ENCODE measurements at places on chromosomes 6 and 20.

DNA sequence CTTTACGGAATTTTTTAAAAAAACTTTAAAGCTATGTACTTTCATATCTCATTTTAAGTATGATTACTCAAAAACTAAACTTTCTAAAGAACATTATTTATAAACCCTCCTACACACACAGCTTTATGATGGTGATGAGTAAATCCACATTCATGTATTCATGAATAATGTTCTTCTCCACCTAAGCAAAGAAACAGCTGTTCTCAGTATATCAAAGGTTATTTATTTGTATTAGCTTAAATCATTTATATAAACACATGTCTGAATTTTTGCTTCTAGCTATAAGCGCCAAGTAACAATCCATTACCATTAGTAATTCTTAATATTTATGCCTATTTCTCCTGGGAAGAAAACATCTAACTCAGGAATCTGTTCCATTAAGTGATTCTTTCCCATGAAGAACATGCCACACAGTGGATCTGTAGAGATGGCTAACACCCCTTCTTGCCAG lies 63.3 kb downstream of the SMLR1 start:
- no peak for DNase-seq

- no peak for DNase-seq
These were observed 129.3 kb upstream of the SYNCRIP start for GRCh38 chr6:85771925-85772430.

GRCh38 chr6:131728296-131728939 lies 17.6 kb upstream of the CTAGE9 start:
- no peak for DNase-seq

GRCh38 chr6:55868771-55869479 lies 6.5 kb downstream of the BMP5 start:
- DNase-seq = no peak

DNA sequence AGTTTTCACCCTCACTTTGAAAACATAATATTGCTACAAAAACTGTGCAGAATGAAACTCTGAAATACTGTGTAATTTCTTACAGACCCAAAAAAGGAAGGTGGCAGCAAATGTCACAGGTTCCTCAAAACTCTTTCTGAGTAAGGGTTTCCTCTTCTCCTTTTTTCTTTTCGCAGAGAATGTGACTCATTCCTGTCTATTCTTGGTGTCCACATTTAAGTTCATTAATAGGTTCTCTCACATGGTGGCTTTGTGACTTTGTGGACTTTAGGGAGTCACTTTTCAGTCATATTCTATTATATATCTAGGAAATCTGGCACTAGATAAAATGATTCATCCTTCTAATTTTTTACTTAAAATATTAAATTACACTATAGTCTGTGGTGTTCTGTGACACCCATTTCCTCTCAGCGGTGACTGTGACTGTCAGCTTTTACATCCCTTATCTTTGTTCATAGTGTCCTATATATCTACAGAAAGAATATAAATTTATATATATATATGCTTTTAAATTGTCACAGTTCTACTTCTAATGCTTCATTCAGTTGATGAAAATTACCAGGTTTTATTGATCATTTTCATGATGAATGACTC lies 126.8 kb upstream of the HCRTR2 start:
- DNase-seq = no peak

GRCh38 chr6:125262016-125263013 lies 39.5 kb downstream of the HDDC2 start:
- no peak for DNase-seq

- no peak for DNase-seq
These were observed 17.5 kb upstream of the MOCS1 start for GRCh38 chr6:39951716-39952115.

DNA sequence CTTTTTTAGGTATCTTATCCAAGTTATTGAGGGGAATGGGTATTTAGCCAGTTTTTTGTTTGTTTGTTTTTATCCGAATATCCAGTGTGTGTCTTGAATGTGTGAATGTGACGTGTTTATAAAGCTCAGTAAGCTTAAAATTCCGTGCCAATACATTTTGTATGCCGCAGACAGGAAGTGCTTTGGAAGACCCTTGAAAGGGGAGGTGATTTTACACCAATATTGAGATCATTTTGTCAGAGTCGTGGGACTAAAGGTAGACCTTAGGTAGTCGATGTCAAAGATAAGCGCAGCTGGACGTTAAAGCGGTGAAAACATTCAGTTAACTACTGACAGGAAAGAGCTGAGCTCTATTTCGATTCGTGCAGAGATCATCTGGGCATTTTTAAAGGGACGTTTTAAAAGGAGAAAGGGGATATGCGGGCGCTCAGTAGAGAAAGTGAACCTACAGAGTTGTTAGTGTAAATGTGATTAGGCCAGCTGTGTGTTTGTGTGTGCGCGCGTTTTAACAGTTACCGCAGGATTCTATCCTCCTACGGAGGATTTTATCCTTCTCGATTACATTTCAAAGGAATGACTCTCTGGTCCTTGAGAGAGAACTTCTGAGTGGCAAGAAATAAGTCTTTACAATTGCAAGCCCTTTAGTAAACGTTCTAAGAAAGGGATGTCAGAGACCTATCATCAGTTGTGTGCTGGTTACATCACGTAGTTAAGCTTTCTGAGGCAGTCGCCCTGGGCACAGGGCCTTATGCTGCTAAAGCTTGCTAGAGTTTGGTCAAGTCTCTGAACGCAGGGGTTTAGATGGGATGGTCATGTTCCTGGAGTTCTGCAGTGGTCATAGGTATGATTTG lies 625 bp upstream of the ECHDC1 start:
- DNase-seq = no peak

Data from posterior vena cava (tissue), 2 donors.